ENCODE measurements at places on chromosomes 1 and 21.
A peak's percentile ranks its signal among the peaks of the same experiment; 100 is the strongest.

DNA sequence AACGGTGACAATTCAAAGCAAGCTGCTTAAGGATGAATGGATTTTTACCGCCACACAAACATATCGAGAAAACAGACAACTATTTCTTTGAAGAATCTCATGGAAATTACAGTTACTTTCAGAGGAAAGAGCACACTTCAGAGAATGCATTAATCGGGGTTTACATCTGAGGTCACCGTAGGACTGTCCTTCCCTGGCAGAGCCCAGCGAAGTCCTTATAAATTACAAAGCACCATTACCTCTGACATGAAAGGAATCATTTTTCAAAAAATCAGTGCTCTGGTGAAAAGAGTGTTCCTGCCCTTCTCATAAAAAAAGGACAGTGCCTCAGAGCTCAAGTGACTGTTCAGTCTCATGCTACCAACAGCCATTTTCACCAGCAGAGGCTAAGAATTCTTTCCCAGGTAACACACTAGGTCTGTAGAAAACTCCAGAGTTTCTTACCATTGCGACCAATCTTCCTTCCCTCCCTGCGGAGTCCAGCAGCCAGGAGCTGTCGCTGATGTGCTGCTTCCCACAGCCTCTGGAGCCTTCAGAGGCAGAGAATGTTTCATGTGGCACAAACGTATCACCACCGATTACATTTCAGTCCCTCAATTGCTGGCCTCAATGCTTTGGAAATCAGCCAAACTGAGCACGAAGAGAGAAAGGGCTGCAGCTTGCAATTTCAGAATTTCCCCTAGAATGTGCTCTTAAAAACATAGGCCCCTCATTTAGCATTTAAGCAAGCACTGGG is 75.4 kb downstream of the PLD5 start:
- no peak for DNase-seq

- no peak for DNase-seq
Measured at GRCh38 chr21:38148046-38148445, 108.7 kb upstream of the KCNJ15 start.

- DNase-seq, result no peak
Measured at GRCh38 chr1:207882692-207883091, 28.2 kb downstream of the CD34 start.

DNA sequence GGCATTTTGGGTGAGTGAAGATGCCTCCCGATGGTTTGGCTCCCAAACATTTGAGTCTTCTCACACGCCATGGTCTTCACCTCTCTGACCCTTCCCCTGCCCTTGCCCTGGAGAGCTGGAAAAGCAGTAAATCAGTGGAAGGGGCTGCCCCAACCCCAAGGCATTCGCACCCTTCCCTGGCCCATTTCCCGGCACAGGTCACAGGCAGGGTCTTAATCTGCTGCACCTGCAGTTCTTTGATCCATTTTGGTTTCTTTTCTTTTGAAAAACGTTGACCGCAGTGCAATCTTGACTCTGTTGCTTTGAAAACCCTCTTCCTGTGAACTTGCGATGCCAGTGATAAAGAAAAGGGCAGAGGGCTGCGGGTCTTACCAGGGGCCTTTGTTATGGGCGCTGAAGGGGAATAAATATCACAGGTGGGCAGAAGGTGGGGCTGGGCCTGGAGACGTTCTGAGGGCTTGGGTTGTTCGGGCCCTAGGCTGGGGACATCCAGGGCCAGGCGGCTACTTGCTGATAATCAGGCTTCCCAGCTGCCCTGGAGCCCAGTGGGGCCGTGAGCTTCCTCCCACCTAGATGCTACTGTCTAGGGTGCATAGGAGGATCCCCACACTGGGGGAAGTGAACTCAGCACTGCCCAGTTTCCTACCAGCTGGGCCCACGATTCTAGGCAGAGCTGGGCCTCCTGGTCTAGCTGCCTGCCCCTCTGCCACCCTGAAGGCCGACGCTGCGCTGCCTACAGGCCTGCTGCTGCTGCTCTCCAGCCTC is 38.6 kb upstream of the EPS8L3 start:
- peak; percentile 26 for DNase-seq

DNA sequence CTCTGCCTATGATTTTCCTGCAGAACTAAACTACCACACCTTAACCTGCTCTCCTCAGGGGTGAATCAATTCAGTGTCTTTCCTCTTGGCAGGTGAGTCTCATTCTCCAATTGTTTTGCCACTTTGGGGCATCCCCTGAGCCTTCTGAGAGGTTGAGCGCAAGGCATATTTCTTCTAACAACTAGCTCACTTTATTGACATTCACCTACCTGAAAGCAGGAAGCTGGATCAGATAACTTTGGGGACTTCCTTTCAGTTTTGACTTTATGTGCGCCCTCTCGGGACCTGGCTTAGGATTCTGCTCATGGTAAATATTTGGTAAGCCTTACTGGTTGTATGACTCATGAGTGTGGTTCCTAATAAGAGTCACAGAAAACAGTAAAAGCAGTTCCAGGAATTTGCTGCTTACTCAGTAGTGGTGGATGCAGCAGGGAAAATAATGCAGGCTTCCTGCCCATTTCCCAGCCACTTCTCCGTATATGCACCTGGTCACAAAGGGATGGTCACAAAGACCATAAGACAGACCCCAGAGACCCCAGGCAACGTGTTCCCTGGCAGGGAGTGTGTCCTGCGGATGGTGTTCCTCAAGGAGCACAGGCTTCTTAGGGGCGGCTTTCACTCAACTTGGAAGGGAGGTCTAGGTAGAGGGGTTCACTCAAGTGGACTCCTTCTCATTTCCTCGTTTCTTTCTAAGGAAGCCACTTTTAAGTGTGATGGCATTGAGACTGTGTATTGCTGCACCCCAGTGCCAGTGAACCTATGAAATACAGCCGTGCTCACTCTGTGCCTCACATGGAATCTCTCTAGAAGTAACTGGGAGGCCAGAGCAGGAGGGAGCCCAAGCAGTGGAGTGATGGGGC is 22.0 kb upstream of the BATF3 start:
- no peak for DNase-seq

DNA sequence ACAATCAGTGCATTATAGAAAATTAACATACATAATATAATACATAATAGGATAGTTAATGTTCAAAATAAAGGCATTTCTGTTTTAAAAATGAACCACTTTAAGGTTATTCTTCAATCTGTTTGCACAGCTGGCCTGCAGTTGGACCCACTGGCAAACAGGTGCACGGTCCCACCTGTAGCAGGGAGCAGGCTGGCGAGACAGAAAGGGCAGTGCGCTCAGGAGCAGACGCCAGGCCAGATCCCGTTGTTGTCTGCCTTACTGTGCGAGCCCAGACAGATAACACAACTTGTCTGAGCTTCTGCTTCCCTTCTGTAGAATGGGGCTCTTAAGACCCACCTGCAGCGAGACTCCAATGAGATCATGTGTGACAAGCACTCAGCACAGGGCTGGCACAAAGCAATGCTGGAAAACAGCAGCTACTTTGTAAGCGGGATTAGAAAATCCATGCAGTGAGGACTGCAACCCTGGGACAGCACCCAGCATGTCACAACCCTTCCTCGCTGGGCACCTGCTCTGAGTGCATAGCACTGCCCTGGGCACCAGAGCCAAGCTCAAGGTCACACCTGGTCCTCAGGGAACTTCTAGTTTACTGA is 33.5 kb downstream of the VPS26C start:
- no peak for DNase-seq

DNA sequence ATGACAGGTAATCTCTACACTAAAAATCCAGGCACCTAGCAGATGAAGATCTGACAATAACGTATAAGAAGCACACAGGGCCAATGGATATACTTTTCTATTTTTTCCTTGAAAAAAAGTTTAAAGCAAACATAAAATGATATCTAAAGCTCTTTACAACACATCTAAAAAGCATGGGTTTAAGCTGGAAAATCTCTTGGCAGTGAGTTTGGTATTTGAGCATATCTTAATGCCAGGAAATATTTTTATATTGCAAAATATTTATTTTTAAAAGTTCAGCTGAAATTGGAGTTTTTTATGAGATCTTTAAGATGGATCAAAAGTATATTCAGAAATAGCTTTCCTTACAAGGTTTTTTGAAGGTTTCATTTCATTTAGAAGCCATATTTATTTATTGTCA is 40.5 kb downstream of the SLC5A9 start:
- no peak for DNase-seq

GRCh38 chr1:96080925-96081324 is 640.7 kb upstream of the PTBP2 start:
- no peak for DNase-seq

DNA sequence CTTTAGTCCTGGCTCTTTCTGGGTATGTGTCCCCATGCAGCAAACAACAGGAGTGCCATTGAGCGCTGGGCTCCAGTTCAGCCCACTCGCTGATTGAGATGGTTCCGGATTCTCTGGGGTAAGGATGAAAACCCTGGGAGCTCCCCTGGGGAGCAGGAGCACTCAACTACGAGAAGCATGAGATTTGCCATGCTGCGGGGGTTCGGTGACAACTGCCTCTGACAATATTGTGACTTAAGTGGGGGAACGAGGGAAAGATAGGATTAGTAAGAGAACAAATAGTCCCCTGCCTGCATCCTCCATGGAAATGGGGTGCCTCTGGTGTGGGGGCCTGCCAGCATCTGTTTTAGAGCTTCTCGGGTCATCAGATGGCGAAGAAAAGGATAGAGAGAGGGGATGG is 123.6 kb upstream of the IPO9 start:
- no peak for DNase-seq

- DNase-seq, result no peak
Measured at GRCh38 chr1:225602590-225603206, 50.2 kb downstream of the ENAH start.

GRCh38 chr1:212242288-212242984 is 42.8 kb upstream of the PPP2R5A start:
- no peak for DNase-seq

- no peak for DNase-seq
Measured at GRCh38 chr1:93200086-93200620, 19.6 kb downstream of the CCDC18 start.

- no peak for DNase-seq
Measured at GRCh38 chr21:35502821-35503220, 453.7 kb upstream of the RUNX1 start.

DNA sequence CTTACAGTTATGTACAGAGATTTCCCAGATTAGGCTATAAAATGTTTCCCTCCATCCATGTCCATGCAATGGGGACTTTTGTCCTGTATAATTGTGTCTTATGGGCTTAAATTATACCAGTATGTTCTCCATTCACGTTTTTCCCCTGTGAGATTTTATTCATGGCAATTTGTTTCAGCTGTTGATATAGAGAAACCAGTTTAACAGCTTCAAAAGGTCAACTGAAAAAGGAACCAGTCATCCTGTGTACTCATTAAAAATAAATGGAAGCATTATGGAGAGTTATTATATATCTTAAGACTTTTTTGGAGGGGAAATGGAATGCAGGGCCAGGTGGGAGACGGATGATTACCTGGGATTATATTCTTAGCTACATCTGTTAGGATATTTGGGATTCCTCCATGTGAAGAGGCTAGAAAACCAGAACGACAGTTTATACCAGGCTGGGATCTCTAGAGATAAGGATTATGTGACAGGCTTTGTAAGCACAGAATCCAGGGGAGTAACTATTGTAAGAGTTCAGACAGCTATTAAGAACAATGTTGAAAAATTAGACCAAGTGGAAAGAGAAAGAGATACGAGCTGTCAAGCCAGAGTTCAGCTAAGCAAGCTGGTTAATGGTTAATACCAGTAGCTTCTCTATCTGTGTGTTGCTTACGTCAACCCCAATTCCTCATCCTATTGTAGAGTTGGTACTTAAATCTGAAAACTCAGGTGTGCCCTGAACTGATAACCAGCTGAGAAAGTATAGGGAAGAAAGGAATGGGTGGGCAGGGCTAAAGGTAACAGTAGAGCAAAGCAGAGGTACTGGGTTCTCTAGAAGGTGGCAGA is 12.4 kb upstream of the ZNF697 start:
- no peak for DNase-seq

- no peak for DNase-seq
Measured at GRCh38 chr1:12448746-12449177, 169.2 kb downstream of the DHRS3 start.

DNA sequence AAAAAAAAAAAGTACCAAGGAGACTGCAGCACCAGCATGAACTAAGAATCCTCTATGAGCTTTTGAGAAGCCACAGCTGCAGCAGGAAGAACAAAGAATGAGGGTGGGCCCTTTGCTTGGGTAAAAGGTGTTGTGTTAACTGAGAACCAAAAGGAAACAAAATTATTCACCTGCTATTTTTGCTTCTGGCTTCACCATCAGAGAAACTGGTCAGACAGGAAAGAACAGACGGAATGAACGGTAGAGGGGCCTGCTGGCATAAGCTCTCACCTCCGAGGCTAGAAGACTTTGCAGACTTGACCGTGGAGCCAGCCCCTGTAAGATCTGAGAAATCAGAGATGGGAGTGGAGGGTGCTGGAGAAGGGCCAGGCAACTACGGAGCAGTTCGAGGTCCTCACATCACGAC is 27.6 kb downstream of the IL10RB start:
- no peak for DNase-seq

DNA sequence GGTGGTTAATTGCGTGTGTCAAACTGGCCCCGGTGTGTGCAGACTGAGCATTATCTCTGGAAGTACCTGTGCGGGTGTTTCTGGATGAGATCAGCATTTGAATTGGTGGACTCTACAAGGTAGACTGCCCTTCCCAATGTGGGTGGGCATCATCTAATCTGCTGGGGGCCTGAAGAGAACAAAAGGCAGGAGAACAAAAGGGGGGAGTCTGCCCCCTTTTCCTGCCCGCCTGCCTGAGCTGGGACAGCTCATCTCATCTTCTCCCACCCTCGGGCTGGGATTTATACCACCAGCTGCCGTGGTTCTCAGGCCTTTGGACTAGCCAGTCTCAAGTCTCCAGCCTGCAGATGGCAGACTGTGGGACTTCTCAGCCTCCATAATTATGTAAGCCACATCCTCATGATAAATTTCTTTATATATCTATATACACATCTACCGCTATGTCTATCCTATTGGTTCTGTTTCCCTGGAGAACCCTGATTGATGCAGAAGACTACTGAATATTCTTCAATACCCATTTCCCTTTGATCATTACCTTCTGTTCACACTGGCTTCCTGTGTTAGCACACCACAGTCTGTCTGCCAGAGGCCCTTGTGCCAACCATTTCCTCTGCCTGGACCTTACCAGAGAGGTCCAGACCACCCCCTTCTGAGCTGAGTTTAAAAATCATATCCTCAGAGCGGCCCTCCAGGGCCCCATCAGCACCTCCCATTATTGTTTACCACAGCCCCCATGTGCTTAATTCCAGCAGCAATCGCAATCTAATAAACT is 25.2 kb downstream of the RCAN1 start:
- DNase-seq, result no peak

All from T follicular helper cell (primary cell).